ENCODE measurements at places on chromosomes 2 and 18.

DNA sequence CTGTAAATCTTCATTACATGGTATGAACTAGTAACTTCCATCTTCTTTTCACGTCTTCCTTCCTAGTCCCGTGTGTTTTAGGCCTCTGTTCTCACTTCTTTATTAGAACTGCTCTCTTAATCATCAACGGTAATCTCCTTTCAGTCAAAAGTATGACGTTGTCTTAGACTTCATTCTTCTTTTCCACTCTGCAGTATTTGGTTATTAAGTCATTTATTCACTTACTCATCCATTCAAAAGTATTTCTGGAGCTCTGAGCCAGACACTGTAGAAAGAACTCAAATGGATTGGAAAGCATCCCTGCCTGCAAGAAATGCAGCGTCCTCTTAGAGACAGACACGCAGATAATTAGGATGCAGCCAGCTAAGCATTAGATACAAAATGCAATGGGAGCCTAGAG, 494.6 kb upstream of the NRP2 start:
- DNase-seq: no peak

DNA sequence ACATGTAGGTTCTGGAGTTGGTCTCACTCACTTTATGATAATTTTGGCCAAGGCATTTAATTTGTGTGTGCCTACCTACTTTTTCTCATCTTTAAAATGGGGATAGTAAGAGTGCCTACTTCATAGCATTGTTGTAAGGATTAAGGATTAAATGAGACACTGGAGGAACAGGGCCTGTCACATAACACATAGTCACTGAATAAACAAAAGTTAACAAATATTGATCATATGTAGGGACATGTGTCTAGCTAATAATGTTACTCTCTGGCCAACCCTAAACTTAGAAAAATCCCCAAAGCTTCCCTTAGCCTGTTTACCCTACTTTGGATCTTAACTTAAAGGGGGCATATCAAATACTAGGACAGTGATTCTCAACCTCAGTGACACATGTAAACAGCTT, 169.9 kb downstream of the MYO1B start:
- DNase-seq: no peak

- no peak for DNase-seq
Measured at GRCh38 chr2:194674043-194674442, 983.0 kb upstream of the SLC39A10 start.

DNA sequence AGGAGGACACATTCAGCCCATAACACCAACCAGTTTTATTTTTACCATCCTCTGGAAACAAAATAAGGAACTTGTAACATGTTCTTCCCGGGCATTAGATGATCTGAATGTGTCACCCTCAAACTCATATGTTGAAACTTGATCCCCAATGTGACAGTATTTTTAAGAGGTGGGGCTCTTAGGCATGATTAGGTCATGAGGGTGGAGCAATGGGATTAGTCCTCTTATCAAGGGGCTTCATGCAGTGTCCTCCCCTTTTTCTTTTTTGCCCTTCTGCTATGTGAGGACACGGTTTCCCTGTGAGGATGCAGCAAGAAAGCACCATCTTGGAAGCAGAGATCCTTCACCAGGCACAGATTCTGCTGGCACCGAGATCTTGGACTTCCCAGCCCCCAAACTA, 401.5 kb upstream of the TRIB2 start:
- no peak for DNase-seq

DNA sequence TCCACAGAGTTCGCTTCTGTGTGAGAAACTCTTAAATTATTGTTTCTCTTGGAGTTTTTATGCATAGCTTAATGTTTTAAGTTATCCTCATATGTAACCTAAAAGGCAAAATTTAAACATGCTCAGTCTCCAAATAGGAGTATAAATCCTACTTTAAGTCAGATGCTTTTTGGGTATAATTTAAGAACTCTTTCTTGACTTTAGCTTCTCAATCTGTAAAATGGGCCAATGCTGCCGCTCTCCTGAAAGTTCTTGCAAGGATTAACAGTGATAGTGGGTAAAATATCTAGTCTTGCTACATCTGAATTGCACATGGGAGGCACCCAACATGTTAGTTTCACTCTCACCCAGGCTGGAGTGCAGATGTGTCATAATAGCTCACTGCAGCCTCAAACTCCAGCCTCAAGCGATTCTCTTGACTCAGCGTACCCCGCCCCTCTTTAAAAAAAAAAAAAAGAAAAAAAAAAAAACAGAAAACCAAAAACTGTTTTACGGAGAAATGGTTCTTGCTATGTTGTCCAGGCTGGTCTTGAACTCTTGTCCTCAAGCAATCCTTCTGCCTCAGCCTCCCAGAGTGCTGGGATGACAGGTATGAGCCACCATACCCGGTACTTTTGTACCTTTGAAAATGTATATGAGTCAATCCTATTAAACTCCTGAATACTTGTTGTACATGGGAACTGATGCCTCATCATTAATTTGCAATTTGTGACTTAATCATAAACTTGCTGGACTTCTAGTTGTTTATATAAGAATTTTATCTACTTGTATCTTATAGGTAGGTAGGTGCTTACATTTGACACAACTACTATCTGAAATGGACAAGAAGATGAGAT, 1.8 kb downstream of the FBXO48 start:
- peak; percentile 63 for DNase-seq

DNA sequence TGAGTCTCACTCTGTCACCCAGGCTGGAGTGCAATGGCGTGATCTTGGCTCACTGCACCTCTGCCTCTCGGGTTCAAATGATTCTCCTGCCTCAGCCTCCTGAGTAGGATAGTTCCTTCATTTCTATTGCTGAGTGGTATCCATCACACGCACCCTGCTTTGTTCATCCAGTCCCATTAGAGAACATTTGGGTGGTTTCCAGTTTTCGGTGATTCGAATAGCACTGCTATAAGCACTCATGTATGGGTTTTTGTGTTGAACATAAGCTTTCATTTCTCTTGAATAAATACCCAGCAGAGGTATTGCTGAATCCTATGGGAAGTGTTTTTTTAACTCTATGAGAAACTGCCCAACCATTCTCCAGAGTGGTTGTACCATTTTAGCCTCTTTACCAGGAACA, 147.3 kb downstream of the DDX1 start:
- no peak for DNase-seq

DNA sequence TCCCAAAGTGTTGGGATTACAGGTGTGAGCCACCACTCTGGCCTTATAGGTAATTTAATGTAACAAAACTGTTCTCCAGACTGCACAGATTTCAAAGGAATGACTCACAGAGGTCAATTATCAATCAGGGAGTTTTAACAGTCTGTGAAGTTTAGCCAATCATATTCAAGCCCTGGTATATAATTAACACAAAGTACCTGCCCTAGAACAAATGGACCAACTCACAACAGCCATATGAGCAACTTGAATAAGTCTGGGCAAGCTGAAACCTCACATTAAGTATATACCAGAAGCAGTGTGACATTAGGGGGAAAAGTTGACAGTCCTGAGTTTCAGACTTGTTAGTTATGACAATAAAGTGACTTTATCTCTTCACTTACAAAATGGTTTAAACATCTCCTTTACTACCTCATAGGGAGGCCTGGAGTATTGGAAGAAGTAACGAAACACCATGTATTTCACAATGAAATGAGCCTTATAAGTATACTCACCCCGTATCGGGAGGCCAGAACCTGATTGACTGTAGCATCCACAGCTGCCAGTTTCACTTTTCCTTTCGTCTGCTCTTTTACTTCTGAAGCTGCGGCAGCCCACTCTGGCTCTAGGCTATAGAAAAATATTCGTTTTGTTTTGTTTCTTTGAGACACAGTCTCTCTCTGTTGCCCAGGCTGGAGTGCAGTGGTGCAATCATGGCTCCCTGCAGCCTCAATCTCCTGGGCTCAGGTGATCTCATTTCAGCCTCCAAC, 22.2 kb downstream of the PDIA6 start:
- DNase-seq: peak; percentile 42

- DNase-seq: no peak
Measured at GRCh38 chr2:101168706-101169105, 17.5 kb upstream of the TBC1D8 start.

DNA sequence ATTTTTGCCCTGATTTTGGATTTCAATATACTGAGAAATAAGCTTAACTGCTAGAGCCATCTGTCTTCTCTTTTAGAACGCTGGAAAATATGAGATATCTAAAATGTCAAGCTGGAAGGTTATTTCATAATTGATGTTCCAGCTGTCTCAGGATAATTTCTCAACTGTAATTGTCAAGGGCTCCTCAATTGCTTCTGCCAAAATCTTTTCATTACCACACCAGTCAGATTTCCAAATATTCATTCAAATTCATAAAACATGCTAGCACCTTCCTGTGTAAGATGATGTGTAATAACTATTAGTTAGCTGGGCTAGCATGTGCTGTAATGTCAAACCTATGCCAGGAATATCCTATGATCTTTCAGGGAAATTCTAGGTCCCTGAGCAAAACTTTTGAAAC, 88.1 kb downstream of the TNFRSF11A start:
- no peak for DNase-seq

- no peak for DNase-seq
Measured at GRCh38 chr2:120498576-120499394, 152.8 kb downstream of the INHBB start.

- DNase-seq: no peak
Measured at GRCh38 chr2:12436935-12437561, 279.7 kb upstream of the TRIB2 start.

GRCh38 chr2:127608061-127609030, 37.6 kb upstream of the GPR17 start:
- DNase-seq: no peak

DNA sequence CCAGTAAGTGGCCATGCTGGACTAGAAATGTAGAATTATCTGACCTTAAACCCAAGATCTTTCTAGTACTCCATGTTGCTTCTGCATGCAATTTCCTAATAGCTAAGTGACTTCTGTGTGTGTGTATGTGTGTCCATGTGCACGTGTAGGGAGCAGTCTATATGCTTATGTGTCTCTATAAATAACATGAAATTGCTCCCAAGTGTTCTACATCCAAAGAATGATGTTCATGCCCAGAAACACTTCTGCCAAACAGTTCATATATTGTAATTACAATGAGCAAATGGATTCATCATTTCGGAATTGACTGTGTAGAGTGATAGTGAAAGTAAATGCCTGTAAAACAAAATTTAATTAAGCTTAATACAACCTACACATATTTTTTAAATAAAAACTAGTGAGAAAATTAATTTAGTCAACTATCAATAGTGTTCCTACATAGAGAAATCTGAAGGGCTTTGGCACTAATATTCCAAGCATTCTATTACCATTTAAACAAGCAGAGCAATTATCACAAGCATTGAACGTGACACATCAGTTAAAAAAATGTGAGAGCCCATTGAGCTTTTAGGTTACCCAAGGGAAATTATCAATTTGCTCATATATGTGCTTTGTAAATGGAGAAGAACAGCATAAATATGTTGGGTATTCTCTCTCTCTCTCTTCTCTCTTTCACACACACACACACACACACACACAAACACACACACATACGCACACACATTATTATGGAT, 1067.4 kb downstream of the CNTNAP5 start:
- no peak for DNase-seq

- no peak for DNase-seq
Measured at GRCh38 chr2:187302586-187302985, 145.5 kb downstream of the CALCRL start.

GRCh38 chr2:178873912-178874311, 66.7 kb upstream of the TTN start:
- no peak for DNase-seq

- peak; percentile 42 for DNase-seq
Measured at GRCh38 chr2:101330253-101330933, 21.9 kb upstream of the RNF149 start.

DNA sequence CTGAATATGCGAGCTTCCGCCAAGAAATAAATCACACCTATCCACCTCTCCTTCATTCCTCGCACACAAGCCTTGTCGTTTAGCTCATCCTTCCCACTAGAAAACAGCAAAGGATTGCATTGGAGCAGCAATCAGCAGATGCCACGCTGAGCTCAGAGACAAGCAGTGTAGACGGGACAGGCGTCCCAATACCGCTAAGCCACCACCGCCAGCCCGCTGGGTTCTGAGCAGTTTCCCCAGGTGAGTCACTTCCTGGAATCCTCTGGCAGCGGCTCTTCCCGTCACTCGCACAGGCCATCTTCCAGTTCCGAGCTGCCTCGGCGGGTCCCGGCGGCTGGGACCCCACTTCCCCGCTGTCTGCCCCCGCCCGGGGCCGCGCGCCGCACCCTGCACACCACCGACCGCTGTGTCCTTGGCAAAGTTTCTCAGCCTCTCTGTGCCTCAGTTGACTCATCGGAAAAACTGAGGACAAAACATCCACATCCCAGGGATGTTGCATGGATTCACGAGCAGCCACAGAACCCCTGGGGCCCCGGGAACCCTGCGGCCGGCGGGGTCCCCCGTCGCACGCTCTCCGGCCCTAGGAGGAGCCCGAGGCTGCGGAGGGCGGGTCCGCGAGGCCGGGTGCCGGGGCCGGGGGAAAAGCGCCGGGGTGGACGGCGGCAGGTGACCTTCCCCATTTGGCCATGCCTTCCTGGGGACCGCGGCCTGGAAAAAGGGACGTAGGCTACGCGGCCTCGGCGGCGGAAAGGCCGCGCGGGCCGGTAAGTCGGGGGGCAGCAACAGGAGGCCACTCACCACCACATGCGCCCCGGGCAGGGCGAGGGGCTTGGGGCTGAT, 573 bp downstream of the KDSR start:
- DNase-seq: peak; percentile 70

DNA sequence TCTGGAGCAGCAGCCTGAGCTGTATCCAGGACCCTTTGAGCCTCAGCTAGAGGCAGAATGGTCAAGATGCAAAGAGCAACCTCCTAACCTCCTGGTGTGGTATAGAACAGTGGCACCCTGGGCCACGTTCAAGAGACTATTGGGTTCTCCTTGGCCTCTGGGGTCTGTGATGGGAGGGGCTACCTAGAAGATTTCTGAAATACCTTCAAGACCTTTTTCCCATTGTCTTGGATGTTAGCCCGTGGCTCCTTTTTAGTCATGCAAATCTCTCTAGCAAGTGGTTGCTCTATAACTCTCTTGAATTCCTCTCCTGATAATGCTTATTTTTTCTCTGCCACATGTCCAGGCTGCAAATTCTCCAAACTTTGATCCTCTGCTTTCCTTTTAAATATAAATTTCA, 106.3 kb upstream of the SULT1C3 start:
- DNase-seq: no peak

DNA sequence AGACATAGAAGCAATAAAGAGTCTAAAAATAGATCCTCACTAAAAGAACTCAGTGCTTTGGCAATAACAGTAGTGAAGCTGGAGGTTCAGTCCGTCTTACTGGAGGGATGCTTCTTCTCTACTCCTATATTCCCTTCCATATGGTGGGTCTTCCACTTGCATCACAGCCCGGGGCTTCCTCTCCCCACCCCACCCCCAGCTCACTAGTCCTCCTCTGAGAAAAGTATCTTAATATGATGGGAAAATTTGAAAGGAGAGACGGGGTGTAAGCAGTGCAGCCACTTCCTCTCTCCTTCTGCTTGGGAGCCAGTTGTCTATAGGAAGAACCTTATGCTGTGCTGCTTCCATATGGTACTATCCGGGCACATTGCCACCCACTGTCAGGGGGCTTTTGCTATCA, 57.2 kb upstream of the SPOPL start:
- DNase-seq: no peak

GRCh38 chr2:18319987-18320386, 240.5 kb downstream of the RDH14 start:
- no peak for DNase-seq

GRCh38 chr2:10412380-10412779, 35.7 kb downstream of the ODC1 start:
- DNase-seq: peak; percentile 42

All from activated CD4-positive, alpha-beta T cell treated with anti-CD3 and anti-CD28 coated beads, Interleukin-2, amount 10 ng/mL, durations not matched to agents 7 days and 5 days (primary cell).